ENCODE measurements at places on chromosomes 11 and 22. TPM values are rescaled to one million over a fixed set of nuclear protein-coding genes. Genes with fewer than 3 reads are reported as not detected.
A peak's percentile ranks its signal among the peaks of the same experiment; 100 is the strongest.

GALNT18 gene
- 21.6 TPM for total RNA-seq

TENM4 gene
- total RNA-seq = 27.8 TPM

MS4A3 gene
- 0.69 TPM for total RNA-seq

HBD gene
- total RNA-seq = not detected

SMTNL1 gene
- total RNA-seq = 0.16 TPM

B3GAT3 gene
- total RNA-seq = 9.7 TPM

SYT13 gene
- total RNA-seq = 0.37 TPM

DNA sequence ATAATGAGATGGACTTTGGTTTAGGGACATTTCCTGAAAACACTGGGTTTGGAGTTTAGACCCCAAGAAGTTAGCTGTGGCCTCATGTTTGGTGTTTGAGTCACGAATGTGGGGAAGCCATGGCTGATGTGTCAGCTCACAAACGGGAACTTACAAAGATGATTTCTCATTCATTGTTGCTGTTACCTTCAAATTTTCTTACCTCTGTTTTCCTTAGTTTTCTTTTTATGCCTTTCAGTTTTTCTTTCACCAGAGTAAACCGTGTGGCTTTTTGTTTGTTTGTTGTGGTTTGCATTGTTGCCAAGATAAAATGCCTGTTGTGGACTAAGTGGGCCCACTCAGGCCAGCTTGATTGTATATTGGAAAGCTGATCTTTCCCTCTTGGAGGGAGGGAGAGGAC, 89.1 kb downstream of the SWAP70 start:
- DNase-seq = no peak

DNA sequence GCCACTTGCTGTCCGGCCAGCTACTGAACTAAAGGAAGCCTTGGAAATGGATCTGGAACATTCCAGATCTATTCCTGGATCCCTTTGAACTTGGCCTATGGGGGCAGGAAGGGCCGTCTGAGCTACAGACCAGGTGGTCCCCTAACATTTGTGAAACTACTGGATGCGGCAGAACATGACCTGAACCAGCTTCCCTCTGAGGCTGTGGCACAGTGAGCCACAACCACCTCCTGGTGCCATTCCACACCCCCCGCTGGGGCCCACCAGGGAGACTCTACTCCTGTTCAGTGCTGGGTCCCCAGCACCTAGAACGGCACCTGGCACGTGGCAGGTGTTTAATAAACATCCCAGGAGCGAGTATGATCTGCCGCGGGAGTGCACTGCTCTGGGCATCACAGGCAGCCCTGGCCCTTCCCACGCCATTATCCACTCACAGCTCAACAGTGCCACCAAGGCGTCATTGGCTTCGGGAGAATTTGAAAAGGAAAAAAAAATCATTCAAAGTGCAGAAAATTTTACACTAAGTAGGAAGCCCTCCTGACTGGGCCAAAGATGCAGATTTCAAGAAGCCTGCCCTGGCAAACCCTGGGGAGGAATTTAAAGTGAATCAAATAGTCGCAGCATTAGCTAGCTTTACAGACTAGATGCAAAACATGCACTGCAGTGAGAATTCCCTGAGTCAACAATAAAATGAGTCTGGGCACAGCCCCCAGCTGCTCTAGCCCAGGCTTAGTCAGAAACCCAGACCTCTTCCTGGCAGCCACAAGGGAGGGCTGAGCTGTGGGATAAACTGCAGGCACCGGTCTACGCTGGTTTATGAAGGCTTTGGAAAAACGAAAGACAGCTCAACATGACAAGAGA, 14.3 kb upstream of the EFCAB6 start:
- DNase-seq = no peak

GRCh38 chr22:39502789-39503409, 809 bp downstream of the MIEF1 start:
- no peak for DNase-seq

DNA sequence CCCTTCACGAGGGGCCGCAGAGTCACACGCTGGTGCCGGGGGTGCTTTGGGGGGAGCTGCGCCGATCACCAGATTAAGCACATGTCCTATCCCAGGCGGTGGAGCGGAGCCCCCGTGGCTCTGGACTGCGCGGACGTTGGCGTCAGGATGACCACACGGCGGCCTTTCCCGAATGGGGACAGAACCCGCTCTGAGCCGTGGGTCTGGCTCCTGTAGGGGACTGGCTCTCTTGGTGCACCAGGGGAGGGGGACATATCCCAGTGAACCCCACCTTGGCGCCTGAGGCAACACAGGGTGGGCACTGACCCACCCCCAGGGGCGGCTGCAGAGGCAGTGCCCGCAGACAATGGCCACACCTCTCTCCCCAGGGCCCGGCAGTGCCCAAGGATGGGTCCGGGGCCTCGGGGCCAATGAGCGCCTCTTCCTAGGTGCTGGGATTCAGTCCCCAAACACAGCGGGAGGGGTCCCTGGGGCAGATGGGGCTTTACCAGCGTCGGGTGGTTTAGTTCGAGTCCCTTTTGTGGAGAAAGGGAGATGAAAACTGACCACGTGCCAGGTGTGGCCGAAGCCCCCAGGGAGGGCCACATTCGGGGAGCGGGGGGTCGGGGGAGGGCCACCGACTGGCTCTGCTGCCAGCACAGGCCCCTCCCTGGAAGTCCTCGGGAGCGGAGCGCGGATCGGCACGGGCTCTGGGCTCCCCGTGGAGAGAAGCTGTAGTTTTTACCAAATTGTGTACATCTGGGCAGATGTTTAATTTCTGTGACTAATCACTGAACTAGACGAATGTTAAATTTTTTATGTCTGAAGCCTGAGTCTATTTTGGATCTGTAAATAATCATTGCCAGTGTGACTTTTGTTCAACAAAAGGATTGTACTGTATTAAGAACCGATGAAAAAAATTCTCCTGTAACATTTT, 58.9 kb downstream of the GRAMD4 start:
- no peak for DNase-seq

DNA sequence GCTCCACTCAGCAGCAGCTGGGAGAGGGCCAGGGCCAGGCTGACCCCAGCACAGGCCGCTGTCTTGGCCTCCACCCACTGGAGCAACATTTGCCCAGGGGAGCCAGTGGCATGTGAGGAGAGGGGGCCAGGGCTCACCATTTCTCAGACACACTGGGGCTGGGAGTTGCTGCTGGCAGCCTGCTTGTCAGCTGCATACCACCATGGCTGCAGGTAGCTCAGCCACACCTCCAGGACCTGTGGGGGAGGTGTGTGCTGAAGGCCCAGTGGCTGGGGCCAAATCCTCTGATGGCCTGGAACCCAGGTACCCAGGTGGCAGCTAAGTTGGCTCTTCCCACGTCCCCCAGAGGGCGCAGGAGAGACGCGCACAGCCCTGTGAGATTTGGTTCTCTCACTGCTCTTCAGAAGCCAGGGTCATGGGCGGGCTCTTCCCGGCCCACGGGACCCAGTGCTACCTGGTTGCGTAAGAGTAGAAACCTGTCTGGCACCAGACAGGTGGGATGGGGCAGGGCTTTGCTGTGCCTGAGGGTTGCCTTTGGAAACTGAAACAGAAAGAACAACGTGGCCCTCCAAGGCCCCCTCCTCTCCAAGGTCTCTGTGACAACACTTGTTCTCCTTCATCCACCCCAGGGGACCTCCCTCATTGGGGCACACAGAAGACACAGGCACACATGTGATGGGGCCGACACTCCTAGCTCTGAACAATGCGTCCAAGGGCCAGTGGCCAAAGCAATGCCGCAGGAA, 98.8 kb downstream of the MED15 start:
- DNase-seq = peak; percentile 45

DNA sequence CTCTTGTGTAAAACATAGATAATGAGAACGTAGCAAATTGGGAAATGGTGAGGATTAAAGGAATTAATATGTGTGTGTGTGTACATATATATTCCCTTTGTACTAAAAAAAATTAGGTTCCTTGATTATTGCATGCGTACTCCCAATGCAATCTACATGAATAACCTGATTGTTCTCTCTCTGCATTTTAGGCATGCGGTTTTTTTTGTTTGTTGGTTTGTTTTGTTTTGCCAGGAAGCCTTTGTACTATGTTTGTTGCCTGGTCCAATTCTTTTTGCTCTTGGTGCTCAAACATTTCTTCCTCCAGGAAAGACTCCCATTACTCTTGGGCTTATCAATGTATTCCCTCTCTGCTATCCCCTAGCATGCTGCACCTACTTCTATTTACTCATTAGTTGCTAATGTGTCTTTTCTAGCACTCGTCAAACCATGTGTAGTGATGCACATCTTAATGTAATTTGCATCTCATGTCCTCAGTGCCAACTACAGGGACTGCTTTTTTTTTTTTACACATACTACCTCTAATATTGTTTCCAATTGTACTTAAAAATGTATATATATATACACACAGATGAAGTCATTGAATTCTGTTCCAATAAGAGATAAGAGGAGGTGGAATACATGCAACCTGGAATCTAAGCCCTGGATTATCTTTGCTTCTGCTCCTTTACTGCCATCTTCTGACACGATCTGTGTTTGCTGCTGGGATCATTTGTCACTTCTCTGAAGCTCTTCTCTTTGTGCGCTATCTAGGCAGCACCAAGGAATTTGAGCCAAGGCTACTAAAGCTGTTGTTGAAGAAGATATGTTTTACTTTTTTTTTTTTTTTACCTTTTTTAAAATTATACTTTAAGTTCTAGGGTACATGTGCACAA, 197.2 kb upstream of the ANO3 start:
- no peak for DNase-seq

GRCh38 chr22:44759001-44759400, 6.6 kb downstream of the ARHGAP8 start:
- DNase-seq = no peak
